ENCODE measurements at places on chromosomes 1 and 21. TPM values are rescaled to one million over a fixed set of nuclear protein-coding genes. Genes with fewer than 3 reads are reported as not detected.

DNA sequence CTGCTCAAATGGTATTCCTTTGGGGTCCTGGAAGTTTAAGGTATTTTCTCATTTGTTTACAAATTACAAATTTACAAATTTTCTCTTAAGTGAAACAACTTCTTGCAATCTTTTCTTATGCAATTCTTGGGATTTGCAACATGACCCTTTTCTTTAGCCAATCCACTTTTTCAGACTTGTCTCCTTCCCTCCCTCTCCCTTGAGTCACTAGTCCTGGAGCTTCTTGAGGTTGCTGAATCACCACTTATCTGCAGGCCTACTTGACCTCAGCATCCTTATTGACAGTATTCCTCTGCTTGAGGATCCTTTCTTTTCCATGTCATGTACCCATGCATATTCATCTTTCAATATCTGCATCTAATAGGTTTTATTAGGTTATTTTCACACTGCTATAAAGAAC, 302.8 kb upstream of the ADAMTS5 start:
- no peak for DNase-seq

- DNase-seq = no peak
These were observed 98.5 kb downstream of the DISC1 start for GRCh38 chr1:231724876-231725647.

DNA sequence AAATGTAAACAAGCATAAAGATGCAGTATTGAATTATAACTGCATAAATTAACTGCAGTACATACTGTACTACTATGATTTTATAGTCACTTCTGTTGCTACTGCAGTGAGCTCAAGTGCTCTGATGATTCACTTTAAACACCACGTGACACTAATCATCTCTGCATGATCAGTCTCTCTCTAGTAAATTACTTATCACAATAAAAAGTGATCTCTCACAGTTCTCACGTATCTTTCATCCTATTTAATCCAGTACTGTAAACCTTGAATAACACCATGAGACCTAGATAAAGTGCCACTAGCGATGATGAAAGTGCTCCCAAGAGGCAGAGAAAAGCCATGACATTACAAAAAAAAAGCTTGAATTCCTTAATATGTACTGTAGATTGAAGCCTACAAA, 1242.0 kb downstream of the AMY1C start:
- no peak for DNase-seq

GRCh38 chr1:85479491-85479890, 14.5 kb upstream of the DDAH1 start:
- DNase-seq = no peak

- no peak for DNase-seq
These were observed 39.7 kb downstream of the LACTBL1 start for GRCh38 chr1:22932803-22933470.

DNA sequence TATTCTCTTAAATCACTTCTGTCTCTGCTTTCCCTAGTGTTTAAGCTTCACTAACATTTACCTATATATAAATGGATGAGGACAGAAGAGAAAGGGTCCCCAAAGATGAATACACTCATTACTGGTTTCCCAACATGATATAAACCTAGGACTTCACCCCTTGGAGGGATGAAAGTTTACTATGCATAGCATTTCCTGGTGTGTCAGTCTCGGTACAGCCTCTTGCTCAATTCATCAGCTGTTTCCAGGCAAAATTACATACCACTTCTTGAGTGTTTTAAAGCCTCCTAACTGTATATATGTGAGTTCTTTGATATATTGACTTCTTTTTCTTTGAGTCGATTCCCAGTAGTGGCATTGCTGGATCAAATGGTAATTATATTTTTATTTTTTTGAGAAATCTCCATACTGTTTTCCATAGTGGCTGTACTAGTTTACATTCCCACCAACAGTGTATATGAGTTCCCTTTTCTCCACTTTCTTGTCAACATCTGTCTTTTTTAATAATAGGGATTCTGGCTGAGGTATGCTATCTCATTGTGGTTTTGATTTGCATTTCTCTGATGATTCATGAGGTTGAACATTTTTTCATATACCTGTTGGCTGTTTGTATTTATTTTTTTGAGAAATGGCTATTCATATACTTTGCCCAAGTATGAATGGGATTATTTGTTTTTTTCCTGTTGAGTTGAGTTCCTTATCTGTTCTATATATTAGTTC, 259.3 kb upstream of the CACYBP start:
- peak; percentile 59 for DNase-seq

- DNase-seq = no peak
These were observed 6.1 kb downstream of the WNT2B start for GRCh38 chr1:112514901-112515300.

DNA sequence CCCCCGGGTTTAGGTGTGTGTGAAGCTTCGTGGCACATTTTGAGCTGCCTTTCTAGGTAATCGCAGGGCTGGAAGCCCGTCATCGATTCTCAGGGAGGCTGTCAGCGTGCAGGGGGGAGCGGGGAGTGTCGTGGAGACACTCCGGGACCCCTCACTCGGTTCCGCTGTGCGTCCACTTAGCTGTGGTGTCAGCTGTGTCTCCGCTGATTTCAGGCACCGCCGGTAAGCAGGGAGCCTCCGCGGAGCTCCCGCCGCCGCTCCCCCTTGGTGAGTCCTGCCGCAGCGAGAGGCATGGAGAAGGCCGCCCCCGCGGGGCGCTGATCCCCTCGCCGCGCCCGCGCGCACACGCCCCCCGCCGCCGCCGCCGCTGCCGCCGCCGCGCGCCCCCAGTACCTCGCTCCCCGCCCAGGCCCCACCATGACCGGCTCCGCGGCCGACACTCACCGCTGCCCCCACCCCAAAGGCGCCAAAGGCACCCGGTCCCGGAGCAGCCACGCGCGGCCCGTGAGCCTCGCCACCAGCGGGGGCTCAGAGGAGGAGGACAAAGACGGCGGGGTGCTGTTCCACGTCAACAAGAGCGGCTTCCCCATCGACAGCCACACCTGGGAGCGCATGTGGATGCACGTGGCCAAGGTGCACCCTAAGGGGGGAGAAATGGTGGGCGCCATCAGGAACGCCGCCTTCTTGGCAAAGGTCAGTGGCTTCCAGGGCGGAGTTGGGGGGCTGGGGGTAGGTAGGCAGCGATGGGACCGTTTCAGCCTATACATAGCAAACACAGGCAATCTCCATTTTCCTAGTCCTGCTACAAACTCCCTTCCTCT, 995 bp downstream of the VASH2 start:
- no peak for DNase-seq

DNA sequence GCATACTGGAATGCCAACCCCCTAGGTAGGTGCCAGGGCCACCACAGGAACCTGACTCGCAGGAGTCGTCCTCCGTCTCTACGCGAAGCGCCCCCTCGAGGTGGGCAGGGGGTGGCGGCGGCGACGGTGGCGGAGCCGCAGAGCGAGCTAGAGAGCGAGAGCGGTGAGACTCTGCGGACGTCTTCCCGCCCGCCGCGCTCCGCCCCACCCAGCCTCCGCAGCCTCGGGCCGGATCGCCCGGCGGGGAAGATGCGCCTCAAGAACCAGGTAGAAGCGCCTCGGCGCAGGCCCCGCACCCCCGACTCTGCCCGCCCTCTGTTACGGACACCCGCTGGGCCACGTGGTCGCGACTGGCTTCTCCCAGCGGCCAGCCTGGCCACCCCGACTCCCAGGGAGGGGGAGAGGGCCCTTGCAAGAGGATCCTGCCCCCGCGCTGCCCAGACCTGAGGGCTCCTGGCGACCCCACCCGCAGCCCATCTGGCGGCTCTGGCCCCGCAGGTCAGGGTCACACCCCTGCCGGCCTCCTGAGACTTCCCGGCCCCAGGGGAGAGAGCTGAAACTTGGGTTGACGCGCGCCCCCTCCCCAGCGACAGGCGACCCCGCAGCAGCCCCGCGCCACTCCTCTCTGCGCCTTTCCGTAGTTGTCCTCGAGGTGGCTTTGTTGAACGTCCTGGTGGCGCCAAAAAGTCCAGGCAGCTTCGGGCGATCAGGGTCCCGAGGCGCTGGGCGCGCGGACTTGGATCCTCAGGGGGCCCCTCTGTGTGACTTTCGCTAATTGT, 24.4 kb upstream of the AGBL4 start:
- no peak for DNase-seq

- DNase-seq = no peak
These were observed 2.2 kb downstream of the FBXO28 start for GRCh38 chr1:224116131-224116530.

- DNase-seq = no peak
These were observed 45.4 kb upstream of the TARDBP start for GRCh38 chr1:10967090-10967489.

- DNase-seq = no peak
These were observed 5.9 kb downstream of the LMO4 start for GRCh38 chr1:87334351-87335174.

- DNase-seq = no peak
These were observed 21.1 kb upstream of the TAS1R2 start for GRCh38 chr1:18880585-18880984.

DNA sequence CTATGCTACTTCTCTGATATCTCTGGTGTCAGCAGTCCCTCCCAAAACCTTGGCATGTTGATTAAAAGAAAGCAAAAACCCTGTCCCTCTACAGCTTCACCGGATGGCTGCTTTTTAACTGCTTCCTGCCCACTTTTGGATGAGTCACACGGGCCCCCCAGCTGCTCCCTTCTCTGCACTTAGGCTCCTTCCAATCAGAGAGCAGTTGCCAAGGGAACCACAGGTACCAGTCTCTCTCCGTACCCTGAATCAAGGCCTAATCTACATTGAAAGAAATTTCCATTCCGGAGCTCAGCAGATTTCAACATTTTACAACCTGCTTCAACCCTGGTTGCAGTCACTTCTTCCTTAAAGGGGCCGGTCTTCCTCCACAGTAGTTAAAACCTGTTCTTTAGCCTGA, 70.6 kb upstream of the GJB5 start:
- DNase-seq = no peak

DNA sequence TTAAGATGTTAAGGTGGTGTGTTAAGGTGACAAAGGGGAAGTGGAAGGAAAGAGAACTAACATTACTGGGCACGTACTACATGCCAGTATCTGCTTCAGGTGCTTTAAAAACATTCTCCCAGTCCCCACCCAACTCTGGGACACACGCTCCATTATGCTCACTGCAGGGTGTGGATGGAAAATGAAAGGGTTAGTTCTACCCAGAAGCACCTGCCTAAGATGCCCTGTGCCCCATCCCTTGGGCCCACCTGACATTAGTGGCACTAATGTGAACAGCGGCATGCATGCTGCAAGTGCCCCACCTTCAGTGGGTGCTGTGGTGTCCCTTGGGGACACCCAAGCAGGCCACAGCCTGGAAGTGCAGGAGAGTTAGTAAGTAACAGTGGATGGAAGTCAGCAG, 82.9 kb upstream of the CXADR start:
- no peak for DNase-seq

- no peak for DNase-seq
These were observed 5.2 kb downstream of the DMRTA2 start for GRCh38 chr1:50417946-50418599.

DNA sequence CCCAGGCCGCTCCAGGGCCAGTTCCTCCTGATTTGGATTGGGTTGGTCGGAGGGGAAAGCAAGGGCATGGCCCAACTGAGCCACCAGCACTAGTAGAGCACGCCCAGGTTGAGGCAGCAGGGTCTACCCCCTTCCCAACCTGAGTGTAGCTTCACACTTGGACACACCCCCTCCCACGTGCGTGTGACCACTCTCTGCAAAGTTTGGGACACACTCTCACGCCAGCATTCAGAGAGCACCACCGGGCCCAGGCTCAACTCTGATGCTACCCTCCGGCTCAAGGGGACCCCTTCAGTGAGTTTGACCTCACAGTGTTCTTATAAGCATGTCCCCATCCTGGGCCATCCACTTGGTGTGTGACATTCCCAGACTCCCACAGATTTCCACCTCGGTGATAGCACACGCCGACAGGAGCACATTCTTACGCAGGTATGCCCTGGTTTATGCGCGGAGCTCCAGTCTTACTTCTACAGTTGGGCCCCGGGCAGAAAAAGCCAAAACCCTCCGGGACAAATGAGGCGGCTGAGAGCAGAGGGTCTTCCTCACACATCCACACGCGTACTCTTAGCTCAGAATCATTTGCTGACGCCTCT, 3.0 kb upstream of the DMRTA2 start:
- DNase-seq = no peak

DNA sequence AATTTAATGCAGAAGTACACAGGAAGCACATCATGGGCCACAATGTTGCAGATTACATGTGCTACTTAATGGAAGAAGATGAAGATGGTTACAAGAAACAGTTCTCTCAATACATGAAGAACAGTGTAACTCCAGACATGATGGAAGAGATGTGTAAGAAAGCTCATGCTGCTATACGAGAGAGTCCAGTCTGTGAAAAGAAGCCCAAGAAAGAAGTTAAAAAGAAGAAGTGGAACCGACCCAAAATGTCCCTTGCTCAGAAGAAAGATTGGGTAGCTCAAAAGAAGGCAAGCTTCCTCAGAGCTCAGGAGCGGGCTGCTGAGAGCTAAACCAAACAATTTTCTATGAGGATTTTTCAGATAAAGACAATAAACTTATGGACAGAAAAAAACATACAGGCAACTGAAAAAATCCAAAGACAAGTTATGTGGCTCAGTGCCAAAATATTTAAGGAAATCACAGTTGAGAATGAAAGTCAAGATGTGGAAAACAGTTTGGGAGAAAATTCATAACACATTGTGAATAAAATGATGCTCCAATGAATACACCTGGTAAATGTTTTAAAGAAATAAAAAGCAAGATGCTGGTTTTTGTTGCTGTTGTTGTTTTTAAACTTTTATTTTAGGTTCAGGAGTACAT, 2.8 kb upstream of the ZNF644 start:
- peak; percentile 26 for DNase-seq

GRCh38 chr21:15560383-15561056, 169.3 kb upstream of the USP25 start:
- no peak for DNase-seq

DNA sequence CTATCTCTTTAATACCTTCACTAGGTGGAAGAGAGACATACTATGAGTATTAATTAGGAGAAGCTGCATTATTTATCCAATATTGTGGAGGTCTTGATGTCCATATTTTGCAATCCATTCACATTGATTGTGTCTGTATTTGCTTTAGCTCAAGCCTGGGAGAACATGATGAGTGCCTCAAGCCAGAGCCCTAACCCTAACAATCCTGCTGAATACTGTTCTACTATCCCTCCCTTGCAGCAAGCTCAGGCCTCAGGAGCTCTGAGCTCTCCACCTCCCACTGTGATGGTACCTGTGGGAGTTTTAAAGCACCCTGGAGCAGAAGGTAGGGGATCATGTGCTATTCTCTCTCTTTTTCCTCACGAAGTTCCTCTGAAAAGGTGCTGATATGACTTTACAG, 99.5 kb downstream of the CC2D1B start:
- no peak for DNase-seq

GRCh38 chr1:51504806-51505525, 14.1 kb downstream of the EPS15 start:
- DNase-seq = no peak

The C1orf232 gene
- not detected for total RNA-seq

The FBLIM1 gene
- 114 TPM for total RNA-seq

The ATP1A2 gene
- total RNA-seq = 1.1 TPM

The CD84 gene
- total RNA-seq = not detected

The FCRL2 gene
- not detected for total RNA-seq

The KRTAP11-1 gene
- not detected for total RNA-seq

The HHIPL2 gene
- total RNA-seq = 18.7 TPM

The KLHL20 gene
- total RNA-seq = 11.5 TPM

The FCAMR gene
- total RNA-seq = not detected

The TFF3 gene
- not detected for total RNA-seq

The FBXO44 gene
- 32.4 TPM for total RNA-seq

The ARHGAP30 gene
- 0.46 TPM for total RNA-seq

The LCE3E gene
- total RNA-seq = not detected

The PPCS gene
- total RNA-seq = 76.0 TPM

The TNFSF18 gene
- not detected for total RNA-seq

The LIN28A gene
- total RNA-seq = not detected

The DNASE2B gene
- not detected for total RNA-seq
